ENCODE measurements at places on chromosomes 11 and 22.

DNA sequence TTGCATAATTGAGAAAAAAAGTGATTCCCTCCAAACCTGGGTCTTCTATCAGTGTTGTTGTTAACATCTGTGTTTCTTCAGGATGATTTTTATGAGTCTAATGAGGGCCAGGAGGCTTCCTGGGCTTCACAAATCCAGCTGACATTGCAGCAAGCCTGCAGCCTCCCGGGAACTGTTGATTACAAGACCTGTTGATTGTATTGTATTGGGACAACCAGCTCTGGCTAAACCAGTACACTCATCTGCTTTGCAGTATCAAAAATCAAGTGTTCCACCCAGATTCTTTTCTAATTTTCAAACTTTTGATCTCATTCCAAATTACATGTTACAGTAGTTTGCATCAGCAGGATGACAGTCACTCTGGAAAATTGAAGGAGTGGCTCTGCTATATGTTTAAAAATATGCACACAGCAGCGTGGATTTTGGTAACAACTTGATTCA, 16.1 kb upstream of the PRSS23 start:
- DNase-seq: no peak

GRCh38 chr22:42964994-42965699, 49.8 kb downstream of the PACSIN2 start:
- no peak for DNase-seq

DNA sequence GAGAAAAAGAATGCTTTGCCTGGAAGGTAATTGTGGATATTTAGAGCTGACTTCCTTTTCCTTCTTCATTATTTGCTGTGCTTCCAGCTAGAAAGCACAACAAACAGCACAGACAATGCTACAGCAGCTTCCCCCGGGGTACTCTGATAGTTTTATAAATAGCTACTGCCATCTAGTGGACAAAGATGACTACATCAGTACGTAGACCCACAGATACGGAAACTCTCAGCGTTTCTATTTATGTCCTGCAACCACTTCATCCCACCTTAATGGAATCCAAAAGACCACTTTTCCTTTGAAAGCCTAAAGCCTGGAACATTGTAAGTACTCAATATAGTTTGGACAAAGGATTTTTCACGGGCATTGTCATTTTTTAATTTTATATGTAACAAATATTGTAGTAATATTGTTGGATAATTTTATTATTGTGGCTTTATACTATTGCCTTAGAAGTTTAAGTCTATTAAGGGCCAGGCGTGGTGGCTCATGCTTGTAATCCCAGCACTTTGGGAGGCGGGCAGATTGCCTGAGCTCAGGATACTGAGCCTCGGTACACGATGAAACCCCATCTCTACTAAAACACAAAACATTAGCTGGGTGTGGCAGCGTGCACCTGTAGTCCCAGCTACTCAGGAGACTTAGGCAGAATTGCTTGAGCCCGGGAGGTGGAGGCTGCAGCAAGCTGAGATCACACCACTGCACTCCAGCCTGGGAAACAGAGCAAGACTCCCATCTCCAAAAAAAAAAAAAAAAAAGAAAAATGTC, 7.5 kb downstream of the HSPA8 start:
- no peak for DNase-seq

- peak; percentile 72 for DNase-seq
These were observed at the start of gene STX3 for GRCh38 chr11:59754859-59755700. TSS of gene STX3 (plus strand) at chr11:59755376. CDS start at chr11:59755606, 230 bp downstream.

All from GM12892 (cell line).